ENCODE measurements at places on chromosomes 6 and 20.

DNA sequence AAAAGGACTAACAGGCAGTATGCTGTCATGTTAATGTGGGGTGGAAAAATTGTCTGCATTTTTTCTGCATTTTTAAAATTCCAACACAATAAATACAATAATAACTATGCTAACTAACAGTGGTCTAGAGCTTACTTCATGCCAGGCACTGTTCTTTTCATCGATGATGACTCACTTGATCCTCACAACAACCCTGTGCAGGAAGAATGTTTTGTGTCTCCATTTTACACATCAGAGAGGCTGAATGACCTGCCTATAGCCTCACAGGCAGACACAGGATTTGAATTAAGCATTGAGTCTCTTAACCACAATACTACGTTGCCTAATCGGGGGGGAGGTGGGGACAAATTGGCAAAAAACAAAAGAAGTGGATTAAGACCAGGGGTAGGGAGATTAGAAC is 26.9 kb upstream of the FANCE start:
- peak; percentile 76 for DNase-seq

DNA sequence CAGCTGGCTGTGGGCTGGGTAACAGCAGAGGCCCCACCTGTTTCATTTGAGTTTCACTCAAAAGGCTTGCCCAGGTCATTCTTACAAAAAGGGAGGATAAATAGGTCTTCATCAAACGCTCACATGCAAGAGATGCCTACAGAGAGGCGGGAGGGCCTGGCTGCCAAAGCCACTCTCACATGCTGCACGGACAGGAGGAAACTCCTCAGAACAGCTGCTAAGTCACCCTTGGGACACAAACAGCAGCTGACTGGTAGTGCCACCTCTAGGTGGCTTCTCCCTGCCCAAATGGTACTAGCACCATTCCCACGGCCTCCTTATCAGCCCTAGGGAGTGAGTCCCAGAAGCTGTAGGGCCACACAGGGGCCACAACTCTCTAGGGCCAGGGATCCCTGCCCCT is 23.8 kb downstream of the SLC22A23 start:
- DNase-seq = no peak

DNA sequence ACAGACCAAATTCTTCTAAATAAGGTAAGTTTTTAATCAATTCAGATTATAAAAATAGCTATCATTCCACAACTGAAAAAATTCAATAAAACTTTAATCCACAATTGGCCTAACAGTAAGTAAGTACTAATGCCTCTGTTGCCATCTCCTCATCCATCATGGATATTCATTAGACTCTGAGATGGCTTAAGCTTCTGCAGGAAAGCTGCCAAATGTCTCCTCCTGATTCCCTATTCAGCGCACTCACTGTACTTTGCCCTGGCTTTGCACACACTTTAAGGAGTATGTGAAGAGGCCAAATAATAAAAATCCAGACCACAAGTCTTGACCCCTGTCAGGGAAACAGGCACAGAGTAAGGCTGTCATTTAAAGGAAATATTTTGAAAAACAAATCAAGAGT is 23.6 kb downstream of the PGM3 start:
- DNase-seq = no peak

DNA sequence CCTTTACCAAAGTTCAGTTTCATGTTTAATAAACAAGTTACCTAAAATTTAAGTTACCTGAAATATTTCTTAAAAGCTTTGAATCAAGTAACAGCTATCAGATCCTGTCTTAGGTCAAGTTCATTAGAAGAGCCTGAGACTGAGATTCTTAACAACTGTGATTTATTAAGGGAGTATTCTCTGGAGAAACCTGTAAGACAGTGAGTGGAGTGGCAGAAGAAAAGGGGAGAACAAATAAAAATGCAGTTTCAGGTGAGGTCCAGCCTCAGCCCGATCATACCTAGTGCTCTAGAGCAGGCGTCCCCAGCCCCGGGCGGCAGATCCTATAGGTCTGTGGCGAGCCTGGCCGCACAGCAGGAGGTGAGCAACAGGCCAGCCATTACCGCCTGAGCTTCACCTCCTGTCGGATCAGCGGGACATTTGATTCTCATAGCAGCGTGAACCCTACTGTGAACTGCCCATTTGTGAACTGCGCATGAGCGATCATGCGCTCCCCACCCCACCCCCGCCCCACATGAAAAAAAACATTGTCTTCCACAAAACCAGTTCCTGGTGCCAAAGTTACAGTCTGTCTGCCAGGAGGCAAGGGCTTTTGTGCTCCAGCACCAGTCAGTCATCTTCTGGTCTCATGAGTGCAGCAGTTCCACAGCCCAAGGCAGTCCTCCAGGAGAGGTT is 59.2 kb upstream of the ADGRB3 start:
- no peak for DNase-seq

DNA sequence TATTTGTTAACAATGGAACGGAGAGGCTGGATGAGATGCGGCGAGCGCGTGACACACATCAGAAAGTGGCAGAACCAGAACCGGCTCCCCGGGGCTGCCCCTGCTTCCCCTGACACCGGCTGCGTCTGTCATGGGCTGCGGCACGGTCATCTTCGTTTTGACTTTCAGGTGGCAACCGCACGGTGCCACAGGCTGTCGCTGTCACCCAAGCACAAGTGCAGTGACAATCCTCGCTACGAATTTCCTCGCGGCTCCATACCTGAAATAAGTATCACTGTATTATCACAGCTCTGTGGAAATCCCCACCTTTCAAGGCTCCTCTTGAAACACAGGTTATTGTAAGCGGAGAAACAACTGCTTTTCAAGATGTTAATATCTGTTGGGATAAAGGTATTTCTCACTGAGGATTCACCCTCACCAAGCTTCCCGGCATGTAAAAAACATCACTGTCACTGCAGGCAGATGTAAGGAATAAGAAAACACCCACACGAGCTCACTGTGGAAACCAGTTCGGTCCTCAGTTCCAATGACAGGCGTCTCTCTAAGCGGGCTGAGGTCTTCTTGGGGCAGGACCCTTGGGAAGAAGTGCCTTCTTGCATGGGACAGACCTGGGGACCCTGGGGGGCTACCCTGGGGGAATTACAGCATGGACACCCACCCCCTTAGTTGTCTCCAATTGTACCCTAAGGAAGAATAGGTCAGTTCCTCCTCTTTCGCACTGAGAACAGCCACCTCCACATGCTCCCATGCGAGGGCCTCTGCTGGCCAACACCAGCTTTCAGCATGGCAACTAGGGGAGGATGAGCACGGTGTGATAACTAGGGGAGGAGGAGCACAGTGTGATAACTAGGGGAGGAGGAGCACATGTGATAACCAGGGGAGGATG is 86.3 kb downstream of the DACT2 start:
- no peak for DNase-seq

- DNase-seq = no peak
These were observed 412.6 kb downstream of the QKI start for GRCh38 chr6:163827143-163827542.

DNA sequence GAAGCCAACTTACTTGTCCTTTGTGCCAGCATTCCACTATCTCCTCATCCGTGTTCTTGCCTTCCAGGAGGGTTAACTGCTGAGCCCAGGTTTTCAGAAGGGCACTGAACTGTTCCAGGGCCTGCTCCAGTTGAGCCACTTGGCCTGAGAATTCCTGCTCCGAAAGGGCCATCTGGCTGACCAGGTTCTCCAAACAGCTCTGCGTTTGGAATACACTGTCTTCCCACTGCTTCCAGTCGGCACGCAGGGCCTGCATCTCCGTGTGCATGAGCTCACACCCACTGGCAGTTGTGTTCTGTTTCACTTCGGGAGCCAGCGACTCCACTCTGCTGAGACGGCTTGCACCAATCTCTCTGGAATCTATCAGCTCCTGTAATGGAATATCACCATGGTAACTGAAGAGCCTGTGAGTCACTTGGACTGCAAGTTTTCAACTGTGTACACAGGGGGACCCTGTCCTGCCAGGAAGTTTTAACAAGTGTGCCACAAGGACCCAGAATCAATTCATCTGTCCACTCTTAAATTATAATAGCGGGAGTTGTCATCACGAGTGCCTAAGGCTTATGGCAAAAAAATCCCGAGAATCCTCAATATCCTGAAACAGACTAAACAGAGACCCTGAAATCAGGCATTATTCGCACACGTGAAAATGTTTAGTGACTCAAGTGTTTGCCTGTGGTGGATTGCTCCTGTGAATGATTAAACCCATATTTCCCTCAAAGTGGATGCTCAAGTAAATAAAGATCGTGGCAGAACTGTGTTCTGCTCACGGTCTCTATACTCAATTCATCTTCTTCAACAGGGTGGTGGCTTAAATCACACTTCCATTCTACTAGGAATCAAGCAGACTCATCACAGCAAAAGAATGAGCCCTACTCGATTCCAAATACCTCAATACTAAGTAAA is 255.9 kb downstream of the SYNE1 start:
- DNase-seq = peak; percentile 81
